ENCODE measurements at places on chromosomes 4 and X.
A peak's percentile ranks its signal among the peaks of the same experiment; 100 is the strongest.

- no peak for DNase-seq
Observed at GRCh38 chrX:24415921-24416320, 49.2 kb upstream of the PDK3 start.

GRCh38 chrX:21559417-21559816, 98.7 kb downstream of the KLHL34 start:
- DNase-seq: no peak

DNA sequence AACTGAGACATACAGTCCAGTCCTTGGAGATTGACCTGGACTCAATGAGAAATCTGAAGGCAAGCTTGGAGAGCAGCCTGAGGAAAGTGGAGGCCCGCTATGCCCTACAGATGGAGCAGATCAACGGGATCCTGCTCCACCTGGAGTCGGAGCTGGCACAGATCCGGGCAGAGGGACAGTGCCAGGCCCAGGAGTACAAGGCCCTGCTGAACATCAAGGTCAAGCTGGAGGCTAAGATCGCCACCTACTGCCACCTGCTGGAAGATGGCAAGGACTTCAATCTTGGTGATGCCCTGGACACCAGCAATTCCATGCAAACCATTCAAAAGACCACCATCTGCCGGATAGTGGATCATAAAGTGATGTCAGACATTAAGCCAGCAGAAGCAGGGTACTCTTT, 20.4 kb upstream of the FRMPD3 start:
- DNase-seq: no peak

- peak; percentile 44 for DNase-seq
Observed at GRCh38 chr4:56976837-56977320, 527 bp downstream of the NOA1 start.

- no peak for DNase-seq
Observed at GRCh38 chr4:151652841-151653547, 107.8 kb downstream of the GATB start.

- DNase-seq: no peak
Observed at GRCh38 chrX:15948318-15948660, 93.7 kb upstream of the AP1S2 start.

DNA sequence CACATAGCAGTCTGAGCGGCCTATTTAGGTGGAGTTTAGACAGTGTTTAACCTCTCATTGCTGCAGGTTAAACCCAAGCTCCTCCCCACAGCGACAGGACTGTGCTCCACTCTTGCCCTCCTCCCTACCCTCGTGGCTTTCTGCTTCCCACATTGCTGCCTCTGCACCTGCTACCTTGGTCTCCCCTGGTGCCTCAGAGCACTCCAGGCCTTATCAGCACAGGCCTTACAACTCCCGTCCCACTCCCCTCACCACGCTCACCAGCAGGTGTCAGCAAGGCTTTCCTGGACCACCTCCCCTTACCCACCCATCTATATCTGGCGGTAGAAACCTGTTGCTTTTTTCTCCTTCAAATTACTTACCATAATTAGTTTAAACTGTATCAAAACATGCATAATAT, 18.6 kb downstream of the HELT start:
- DNase-seq: no peak

- DNase-seq: no peak
Observed at GRCh38 chrX:154795016-154795415, 10.3 kb downstream of the MPP1 start.

GRCh38 chr4:21202959-21203358, 502.7 kb downstream of the PACRGL start:
- DNase-seq: no peak

- no peak for DNase-seq
Observed at GRCh38 chrX:135652602-135653001, 60.8 kb upstream of the CT45A1 start.

- DNase-seq: no peak
Observed at GRCh38 chr4:150219841-150220240, 141.6 kb downstream of the DCLK2 start.

DNA sequence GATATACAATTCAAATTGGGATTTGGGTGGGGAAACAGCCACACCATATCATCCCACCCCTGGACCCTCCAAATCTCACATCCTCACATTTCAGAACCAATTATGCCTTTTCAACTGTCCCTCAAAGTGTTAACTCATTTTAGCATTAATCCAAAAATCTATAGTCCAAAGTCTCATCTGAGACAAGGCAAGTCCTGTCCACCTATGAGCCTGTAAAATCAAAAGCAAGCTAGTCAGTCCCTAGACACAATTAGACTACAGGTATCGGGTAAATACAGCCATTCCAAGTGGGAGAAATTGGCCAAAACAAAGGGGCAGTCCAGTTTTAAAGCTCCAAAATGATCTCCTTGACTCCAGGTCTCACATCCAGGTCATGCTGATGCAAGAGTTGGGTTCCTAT, 128.0 kb downstream of the NBDY start:
- DNase-seq: no peak

- DNase-seq: no peak
Observed at GRCh38 chr4:183105092-183105491, 6.0 kb downstream of the WWC2 start.

DNA sequence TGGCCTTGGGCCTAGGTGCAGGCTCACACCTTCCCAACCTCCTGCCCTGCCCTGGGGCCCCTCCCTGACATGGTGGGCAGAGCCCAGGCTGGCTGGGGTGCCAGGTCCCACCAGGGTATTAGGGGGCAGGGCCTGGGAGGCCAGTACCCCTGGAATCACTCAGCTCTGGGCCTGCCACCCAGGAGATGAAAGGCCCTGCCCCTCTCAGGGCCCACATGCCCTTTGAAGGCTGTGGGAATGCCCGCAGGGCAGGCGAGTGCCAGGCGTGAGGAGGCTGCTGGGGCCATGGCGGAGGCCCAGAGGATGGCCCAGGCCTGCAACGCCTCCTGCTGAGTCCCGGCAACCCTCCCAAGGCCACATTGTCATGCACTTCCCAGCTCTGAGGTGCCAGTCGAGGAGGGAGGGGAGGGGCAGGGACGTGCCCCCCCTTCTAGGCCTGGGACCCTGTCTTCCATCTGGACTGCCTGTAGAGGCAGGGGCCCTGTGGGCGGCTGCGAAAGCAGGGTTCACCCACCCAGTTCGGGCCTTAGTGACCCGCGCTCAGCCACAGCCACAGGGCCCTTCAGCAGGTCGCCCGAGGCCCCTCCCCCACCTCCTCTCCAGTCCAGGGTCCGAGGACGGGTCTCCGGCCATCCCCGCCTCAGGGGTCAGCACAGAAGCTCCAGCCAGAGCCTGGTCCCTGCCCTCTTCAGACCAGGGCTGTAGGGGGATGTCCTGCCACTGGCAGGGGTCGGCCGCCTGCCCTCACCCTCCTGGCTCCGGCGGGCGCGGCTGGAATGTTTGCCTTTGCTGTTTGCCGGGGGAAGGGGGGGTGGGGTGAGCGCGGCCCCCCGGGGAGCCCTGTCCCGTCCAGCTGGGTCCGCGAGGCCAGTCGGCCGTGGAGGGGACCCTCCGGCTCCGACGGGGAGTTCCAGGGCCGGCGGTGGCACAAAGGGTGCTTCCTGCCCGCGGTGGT, 26.7 kb upstream of the FGFR3 start:
- no peak for DNase-seq

DNA sequence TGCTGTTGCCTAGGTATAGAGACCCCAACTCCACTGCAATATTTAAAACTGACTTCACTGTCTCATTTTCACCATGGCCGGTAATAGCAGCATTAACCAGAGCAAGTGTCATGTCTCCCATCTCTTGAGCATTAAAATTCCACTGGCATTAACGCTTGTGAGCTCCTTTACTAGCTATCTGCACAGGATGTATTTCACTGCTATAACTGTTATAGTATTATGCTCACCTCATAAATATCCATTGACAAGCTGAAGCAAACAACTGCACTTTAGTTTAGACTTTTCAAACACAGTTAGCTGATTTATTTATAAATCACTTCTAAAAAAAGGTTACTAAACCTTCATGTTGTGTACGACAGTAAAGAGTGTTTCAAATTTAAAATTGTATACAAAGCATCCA, 157.8 kb downstream of the ANTXR2 start:
- DNase-seq: no peak

GRCh38 chr4:88567591-88567990, 24.7 kb upstream of the HERC3 start:
- no peak for DNase-seq

- DNase-seq: no peak
Observed at GRCh38 chr4:70994387-70995099, 1.1 kb downstream of the DCK start.

DNA sequence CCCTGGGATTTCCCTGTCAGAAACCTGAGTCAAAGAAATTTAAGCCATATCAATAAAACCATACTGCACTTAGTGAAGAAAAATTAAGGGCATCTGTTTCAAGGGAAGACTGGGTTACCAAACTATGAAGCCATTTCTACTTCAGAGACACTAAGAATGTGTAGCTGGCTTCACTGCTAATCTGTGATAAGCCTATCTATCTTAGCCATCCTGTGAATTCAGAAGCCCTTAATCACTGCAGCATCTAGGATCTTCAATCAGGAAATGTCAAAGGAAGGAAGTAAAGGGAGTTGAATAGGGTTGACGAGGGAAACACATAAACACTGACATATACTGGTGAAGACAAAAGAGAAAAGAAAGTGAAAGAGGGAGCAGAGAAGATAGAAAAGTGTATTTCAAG, 777.6 kb upstream of the DIAPH2 start:
- no peak for DNase-seq

- no peak for DNase-seq
Observed at GRCh38 chr4:47791965-47792364, 45.9 kb downstream of the CORIN start.

DNA sequence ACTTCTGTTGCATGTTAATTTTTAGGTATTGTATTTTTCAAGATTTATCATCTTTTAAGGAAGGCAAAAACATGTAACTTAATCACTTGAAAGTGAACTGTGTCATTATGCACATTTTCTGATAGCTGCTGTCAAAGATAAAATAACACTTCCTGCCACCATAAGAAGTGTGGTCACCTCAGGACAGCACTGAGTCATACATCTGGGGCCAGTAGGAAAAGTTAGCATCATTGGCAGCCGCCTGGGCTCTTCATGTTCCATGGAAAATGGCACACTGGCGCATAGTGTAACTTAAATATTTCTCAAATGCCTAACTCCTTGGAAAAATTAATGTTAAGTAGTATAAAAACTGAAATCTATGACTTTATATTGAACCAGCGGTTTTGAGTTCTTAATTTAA, 24.2 kb downstream of the CNKSR2 start:
- no peak for DNase-seq

- no peak for DNase-seq
Observed at GRCh38 chrX:111169141-111169540, 73.2 kb downstream of the PAK3 start.

- no peak for DNase-seq
Observed at GRCh38 chrX:87338510-87338909, 179.1 kb upstream of the KLHL4 start.

DNA sequence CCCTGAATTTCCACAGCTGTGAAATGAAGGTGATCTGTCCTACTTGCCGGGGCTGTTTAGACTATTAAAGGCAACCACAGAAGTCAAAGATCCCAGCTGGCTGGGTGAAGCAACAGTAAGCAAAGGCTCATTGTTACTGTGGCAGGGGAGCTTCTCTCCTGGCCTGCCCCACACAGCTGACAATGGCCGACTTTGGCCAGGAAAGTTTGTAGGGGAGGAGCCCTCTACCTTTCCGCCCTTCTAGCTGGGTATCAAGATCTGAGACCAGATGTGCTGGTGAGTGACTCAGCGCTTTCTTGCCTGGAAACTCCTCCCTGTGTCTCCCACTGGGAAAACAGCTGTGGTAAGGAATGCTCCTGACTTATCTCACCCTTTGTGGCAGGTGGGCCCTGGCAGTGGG, 21.1 kb downstream of the RASSF6 start:
- DNase-seq: no peak

GRCh38 chrX:31449081-31449480, 377.2 kb upstream of the FTHL17 start:
- DNase-seq: no peak
